ENCODE measurements at places on chromosomes 6 and 20.

DNA sequence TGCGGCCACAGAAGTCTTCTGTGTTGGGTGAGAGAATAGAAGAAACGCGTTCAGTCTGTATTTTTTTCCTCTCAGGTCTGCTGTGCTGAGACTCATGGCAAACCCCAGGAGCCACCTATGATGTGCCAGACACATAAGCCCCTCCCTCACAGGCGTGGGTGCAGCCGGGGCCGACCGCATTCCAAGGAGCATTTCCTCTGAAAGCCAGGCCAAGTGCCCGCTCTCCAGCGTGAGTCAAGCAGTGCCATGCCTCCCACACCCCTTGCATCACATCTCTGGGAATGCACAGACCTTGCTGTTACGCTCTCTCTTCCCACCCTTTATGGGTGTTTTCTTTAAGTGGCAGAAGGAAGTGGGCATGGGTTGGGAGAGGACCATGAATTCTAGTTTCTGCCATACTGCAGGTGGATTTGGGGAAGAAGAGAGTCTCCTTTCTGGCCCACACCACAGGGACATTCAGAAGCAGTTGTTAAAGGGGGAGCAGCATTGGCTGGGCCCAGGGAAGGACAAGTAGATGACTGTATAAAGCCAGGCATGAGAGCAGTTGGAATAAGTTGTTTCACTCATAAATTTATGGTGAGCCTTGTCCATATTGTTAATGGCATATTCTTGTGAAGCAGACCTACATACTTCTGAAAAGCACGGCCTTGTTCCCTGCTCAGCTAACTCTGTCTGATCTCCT is 37.1 kb upstream of the TFAP2A start:
- no peak for DNase-seq

GRCh38 chr6:93894521-93894920 is 475.2 kb upstream of the EPHA7 start:
- no peak for DNase-seq

- no peak for DNase-seq
These were observed 12.9 kb downstream of the TBPL1 start for GRCh38 chr6:133965817-133966360.

DNA sequence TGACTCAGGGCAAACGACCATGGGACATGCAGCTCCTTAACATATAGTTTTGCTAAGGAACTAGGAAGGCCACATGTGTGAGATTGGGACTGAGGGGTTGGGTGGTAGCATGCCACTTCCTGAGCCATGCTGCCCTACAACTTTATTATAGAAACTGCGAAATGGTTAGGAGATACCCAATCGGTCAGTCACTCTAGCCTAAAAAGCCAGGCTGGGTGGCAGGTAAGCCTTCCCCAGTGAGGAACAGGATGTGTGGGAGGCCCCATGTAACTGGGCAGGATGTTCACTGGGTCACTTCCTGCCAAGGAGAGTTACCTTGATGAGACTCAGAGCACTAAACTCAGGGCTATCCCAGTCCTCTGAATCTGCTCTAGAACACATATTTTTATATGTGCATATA is 123.5 kb downstream of the MAP3K7 start:
- no peak for DNase-seq

GRCh38 chr6:12590901-12591300 is 125.7 kb upstream of the PHACTR1 start:
- DNase-seq, result no peak

GRCh38 chr6:124741341-124741740 is 220.9 kb upstream of the RNF217 start:
- DNase-seq, result no peak

DNA sequence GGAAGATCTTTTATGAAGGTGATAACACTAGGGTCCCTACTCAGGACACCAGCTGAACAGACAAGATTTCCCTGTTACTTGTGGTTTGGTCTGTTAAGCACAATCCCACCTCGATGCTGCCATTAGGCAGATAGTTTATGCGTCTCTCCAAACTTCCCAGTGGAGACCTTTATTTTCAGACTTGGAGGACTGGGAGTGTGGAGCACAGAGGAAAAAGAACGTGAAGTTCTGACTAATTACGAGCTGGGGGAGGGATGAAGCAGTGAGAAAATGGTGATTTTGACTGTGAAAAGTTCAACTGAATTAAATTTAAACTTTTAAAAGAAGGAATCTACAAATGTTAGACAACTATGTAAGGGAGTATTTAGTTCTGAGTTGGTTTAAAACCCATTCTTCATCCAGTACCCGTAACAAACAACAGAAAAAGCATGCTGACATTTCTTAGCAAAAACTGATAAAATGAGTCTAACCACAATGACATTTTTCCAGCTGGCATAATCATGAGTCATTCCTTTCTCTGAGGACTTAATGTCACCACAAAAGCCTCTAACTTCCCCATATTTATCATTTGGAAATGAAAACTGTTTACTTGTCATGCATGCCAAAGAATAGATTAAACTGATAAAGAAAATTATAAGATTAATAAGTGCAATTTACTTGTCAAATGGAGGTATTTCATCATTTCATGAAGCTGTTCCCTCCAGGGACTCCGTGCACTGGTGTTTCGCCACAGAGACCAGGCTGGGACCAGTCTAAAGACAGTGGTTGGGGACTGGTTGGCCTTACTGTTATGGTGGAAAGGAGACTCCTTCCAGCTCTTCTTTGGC is 113.3 kb upstream of the SSTR4 start:
- DNase-seq, result peak; percentile 53

DNA sequence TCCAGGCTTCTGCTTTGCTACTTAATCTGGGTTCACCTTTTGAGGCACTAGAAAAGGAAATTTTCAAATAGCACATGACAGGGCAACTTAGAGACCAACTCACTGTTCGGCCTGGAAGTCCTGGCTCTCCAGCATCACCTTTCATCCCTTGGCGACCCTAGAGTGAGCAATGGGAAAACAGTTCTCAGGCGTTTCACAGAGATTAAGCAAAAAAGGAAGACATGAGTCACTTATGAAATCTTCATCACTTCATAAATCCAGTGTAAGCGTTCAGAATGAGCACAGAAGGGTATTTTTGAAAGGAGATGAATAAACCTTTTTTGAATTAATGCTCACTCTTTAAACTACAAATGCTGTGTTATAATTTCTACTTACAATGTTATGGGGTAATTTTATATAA is 104.0 kb downstream of the COL12A1 start:
- no peak for DNase-seq

GRCh38 chr6:158017621-158018040 is 36.0 kb downstream of the SYNJ2 start:
- no peak for DNase-seq

GRCh38 chr6:48110436-48111142 is 408 bp downstream of the PTCHD4 start:
- no peak for DNase-seq

DNA sequence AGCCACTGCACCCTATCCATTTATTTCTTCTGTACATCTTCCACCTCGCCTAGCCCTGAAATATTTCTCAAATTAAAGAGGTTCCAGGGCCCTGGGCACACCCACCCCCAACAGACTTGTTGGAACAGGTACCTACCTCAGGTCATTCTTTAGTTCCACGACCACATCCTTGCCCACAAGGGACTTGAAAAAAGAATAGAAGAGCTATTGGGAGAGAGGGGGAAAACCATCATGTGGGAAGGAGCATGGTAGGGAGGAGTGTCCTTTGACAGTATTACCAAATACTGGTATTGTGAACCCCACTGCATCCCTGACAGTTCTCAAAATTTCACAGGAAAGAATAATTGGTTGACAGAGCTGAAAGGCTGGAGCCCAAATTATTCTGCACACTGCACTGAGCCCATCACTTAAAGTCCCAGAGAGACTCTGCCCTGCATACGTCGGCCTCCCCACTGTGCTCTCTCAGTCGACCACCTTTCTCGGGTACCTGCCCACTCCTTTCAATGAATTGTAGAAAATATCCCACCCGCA is 762 bp downstream of the LSM2 start:
- DNase-seq, result no peak
